ENCODE measurements at places on chromosomes 4 and X. TPM values are rescaled to one million over a fixed set of nuclear protein-coding genes. Genes with fewer than 3 reads are reported as not detected.

DNA sequence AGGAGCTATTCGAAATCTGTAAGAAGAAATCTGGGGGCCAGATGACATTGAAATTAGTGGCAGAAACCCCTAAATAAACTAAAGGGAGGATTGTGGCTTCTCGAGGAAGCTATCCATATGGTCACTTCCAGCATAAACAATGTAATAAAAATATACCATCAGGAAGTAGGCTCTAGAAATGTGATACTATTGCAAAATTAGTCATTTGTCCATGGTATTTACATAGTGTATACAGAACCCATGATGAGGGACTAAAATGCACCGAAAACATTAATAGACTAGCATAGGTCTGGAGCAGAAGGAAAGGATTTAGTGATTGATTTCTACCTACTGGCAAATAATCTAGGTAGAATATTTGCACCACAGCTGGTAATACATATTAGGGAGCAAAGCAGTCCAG is 1344.0 kb downstream of the FSTL5 start:
- H3K4me3 ChIP-seq = no peak overlapping the region
- H3K27ac ChIP-seq = no peak overlapping the region
- H3K4me1 ChIP-seq = peaks cover 8% of the 10 kb centered on the region
- no peaks in the 10 kb centered on the region for H3K36me3 ChIP-seq
- H3K27me3 ChIP-seq = no peaks in the 10 kb centered on the region

DNA sequence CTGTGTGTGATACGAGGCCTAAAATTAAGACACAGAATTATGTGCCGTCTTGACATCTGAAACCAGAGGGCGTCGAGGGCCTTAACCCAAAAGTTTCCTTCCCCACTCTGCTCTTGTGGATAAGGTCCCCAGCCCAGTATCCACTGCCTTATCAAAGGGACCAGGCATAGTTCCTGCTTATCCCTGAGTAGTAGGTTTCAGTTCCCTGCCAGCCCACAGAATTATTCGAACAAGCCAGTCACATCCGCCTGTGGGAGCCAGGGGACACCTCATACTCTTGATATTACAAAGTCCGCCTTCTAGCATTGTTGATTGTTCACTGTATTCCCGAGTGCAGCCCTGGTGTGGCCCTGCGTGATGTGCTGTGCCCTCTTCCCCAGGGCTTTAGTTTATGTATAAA is 5.4 kb upstream of the MMRN1 start:
- no peaks in the 10 kb centered on the region for H3K36me3 ChIP-seq
- peak; percentile 21 for DNase-seq
- no peak overlapping the region for H3K4me3 ChIP-seq
- peaks cover 70% of the 10 kb centered on the region for H3K27me3 ChIP-seq
- no peaks in the 10 kb centered on the region for H3K4me1 ChIP-seq
- no peak overlapping the region for H3K27ac ChIP-seq

- peak within 1 kb of the TSS; percentile 68 for H3K4me3 ChIP-seq
- DNase-seq = peak; percentile 66
- H3K27ac ChIP-seq = no peak within 1 kb of the TSS
- peaks cover 8% of the 10 kb centered on the region for H3K4me1 ChIP-seq
Observed at GRCh38 chr4:118034053-118034785, at the start of gene NDST3. Gene NDST3, plus strand, starts transcription at chr4:118034486. Its CDS starts 19,425 bp downstream, at chr4:118053911.

LINC00632 gene
- total RNA-seq = 16.0 TPM

CYBB gene
- total RNA-seq = 0.46 TPM

GPC4 gene
- total RNA-seq = 6.4 TPM

ADAM29 gene
- not detected for total RNA-seq

NUDT10 gene
- total RNA-seq = 0.22 TPM

Data from PC-3 (cell line).